ENCODE measurements at places on chromosomes 7 and 10.
A peak's percentile ranks its signal among the peaks of the same experiment; 100 is the strongest.

- no peak for DNase-seq
These were observed 9.0 kb downstream of the TACR2 start for GRCh38 chr10:69407621-69408301.

- no peak for DNase-seq
These were observed 56.9 kb downstream of the ZNF92 start for GRCh38 chr7:65430344-65431186.

DNA sequence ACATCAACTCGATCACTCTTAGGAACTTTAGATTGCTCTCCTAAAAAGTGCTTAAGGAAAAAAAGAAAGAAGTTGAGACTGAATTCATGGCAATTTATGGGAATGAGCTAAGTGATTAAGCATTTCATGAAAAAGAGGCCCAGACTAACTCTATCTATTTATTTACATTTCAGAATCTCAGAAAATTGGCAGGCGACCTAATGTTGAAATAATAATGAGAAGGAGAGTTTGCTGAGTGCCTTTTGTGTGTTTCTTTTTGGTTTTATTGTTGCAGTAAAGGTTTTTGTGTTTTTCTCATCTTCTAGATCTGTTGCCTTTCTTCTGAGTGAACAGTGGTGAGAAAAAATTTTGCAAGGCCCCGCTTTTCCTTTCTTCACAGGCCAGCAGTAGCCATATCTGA, 3.8 kb downstream of the GRK5 start:
- DNase-seq: no peak

- DNase-seq: peak; percentile 14
These were observed 306.4 kb upstream of the CDC14C start for GRCh38 chr7:48617993-48618392.

GRCh38 chr7:66143876-66144332, 29.3 kb downstream of the CRCP start:
- DNase-seq: no peak

DNA sequence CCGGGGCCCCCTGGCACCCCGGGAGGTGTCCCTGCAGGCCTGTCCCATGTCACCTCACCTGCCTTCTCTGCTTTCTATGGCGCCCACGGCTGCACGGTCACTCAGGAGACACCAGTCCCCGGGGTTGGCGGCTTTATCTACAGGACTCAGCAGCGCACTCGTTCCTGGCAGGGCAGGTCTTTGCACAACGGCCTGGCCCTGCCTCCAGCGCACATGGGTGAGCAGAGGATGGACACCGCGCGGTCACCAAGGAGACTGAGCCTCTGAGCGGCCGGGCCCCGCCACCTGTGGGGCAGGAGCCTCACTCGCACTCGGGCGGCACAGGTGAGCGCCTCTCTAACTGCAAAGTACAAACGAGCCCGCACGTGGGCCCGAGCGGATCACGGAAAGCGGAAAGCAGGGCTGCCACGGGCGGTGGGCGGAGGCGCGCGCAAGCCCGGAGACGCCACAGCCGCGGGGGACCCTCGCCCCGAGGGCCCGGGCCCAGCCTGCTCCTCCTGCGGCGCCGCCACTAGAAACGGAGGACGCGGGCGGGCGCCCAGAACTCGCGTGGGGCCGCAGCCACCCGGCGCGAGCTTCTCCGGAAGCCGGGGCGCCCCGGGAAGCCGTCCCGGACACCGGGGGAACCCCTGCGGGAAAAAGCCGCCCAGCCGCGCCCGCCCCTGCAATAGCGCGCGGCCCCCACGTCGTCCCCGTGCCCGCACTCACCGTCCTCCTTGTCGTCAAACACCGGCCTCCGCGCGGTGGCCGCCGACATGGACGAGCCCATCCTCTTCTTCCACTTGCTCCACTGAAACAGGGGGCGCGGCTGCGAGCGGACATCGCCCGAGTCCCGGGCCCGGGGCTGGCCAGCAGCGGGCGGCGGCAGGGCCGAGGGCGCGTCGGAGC, 642 bp downstream of the STK32C start:
- no peak for DNase-seq

DNA sequence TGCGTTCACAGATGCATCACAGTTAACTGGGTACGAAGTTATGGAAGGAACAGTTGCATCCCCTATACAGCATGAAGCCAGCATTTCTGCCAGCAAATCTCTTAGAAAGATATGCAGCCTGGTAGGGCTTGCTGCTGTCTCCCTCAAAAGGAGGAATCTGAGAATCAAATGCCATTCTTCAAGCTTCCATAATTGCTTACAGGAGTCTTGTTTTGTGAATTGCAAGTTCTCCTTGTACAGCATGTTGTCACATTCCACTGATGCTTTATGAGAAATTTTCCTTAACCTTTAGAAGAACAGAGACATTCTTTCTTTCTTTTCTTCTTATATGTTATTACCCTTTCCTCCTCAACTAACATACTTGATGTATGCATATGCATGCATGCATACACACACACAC, 134.6 kb downstream of the CHRM2 start:
- no peak for DNase-seq

- DNase-seq: no peak
These were observed 65.4 kb downstream of the SP8 start for GRCh38 chr7:20721086-20721810.

DNA sequence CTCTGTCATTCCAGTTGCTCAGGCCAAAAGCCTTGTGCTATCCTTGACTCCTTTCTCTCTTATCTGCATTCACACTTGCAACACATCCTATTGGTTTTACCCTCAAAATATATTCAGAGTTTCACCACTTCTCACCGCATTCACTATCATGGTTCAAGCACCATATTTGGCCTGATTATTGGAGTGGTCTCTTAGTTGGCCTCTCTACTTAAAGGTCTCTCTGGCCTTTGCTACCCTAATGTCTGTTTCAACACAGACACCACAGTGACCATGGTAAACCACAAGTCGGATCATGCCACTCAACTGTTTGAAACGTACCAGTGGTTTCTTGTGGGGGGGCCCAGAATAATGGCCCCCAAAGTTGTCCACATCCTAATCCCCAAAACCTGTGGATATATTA, 15.2 kb upstream of the PDZD8 start:
- no peak for DNase-seq

DNA sequence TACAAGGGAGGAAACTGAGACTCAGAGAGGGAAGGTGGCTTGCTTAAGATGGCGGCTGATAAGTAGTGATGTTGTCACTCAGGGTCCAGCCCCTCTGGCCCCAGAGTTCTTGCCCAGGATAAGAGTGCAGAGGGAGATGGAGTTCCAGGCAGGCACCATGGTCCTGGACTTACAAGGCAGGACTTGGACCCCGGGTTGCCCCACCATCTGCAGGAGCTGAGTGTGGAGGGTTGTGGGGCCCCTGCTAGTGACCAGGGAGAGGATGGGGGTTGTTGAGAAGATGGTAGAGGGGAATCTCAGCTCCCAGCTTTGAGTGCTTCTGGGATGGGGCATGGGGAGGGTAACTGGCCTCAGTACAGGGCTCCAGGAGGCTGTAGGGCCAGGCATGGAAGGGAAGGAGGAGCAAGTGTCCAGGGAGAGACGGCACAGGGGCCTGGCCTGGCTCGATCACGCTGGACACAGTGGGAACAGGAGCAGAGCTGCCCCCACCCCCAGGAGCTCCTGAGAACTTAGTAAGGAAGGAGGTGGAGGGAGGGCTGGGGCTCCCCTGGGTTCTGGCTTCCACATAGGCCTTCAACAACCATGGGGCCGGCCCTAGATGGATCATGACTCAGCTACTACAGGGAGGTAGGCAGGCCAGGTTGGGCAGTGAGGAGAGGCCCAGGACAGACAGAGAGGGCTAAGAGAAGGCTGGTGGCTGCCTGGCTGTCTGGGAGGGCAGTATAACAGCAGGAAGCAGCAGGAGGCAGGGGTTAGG, 28.2 kb downstream of the PPIF start:
- DNase-seq: no peak

- DNase-seq: no peak
These were observed 370.7 kb upstream of the MGMT start for GRCh38 chr10:129096065-129096984.

GRCh38 chr10:95579835-95580535, 18.8 kb upstream of the SORBS1 start:
- no peak for DNase-seq

DNA sequence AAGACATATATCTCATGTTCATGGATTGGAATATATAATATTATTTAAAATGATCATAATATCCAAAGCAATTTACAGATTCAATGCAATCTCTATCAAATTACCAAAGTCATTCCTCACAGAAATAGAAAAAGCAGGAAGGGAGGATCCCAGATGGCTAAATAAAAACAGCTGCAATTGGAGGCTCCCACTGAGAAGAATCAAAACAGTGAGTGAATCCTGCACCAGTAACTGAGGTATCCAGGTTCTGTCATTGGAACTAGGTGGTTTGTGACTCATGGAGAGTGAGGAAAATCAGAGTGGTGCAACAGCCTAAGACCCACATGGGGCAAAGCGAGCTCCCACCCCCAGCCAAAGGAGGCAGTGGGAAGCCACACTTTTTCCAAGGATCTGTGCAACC, 128.4 kb downstream of the MTERF1 start:
- DNase-seq: peak; percentile 35

GRCh38 chr7:123502201-123502600, 32.2 kb downstream of the IQUB start:
- peak; percentile 7 for DNase-seq

- peak; percentile 54 for DNase-seq
These were observed 385 bp downstream of the IGF2BP3 start for GRCh38 chr7:23469961-23470250.

DNA sequence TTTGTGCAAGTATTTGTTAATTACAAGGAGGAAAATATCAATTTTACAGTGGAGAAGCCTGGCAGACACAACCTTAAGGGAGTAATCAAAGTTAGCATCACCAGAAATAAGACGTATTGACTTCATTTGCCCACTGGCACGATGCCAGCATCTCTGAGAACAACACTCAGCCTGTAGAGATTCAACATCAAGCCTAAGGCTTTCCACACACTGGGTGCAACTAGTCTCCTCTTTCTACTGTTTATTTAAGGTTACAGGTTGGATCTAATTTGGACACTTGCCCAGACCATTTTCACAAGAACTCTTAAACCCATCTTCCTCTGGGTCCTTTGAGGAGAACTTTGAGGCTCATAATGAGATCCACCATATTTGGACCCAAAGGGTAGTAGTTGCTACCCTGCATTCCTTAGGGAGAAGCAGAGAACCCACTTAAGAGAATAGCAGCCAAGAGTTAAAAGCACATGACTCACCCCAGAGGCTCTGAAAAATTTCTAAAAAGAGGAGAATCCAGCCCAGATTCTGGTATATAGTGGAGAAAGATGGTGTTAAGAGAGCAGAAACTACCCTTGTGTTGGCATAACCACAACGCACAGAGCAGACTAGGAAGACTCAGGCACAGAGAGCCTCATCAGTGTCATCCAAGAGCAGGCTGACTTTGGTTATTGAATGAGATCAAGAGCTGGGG, 97.3 kb downstream of the CCDC71L start:
- no peak for DNase-seq

- DNase-seq: no peak
These were observed 213.8 kb downstream of the NEBL start for GRCh38 chr10:20683345-20683744.

DNA sequence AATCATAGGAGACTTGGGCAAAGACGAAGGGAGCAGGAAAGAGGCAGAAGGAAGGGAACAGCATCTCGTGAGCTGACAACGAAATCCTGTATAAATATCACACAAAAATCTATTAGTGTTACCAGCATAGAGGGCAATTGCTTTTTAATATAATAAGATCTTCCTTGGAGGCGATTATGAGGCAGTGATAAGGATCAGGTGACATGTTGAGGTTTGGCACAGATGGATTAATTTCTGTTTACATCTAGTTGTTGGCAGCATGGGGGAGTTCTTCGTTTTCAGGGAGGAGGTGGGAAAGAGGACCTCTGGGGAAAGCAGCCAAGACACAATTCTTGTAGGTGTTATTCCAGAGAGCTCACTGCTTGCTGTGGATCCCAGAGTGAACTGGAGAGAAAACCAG, 163.8 kb downstream of the PLXNA4 start:
- DNase-seq: no peak

DNA sequence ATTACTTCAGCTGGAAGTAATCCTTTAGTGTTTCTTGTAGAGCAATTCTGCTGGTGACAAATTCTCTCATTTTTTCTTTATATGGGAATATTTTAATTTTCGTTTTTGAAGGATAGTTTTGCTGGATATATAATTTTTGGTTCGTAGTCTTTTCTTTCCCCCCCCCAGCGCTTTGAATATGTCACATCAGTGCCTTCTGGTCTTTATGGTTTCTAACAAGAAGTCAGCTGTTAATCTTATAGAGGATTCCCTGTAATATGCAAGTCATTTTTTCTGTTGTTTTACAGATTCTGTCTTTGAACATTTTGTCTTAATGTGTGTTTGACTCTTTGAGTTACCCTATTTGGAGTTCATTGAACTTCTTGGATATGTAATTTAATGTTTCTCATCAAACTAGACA, 96.3 kb downstream of the SDK1 start:
- no peak for DNase-seq

GRCh38 chr7:16891338-16891737, 9.6 kb upstream of the AGR3 start:
- DNase-seq: peak; percentile 79

DNA sequence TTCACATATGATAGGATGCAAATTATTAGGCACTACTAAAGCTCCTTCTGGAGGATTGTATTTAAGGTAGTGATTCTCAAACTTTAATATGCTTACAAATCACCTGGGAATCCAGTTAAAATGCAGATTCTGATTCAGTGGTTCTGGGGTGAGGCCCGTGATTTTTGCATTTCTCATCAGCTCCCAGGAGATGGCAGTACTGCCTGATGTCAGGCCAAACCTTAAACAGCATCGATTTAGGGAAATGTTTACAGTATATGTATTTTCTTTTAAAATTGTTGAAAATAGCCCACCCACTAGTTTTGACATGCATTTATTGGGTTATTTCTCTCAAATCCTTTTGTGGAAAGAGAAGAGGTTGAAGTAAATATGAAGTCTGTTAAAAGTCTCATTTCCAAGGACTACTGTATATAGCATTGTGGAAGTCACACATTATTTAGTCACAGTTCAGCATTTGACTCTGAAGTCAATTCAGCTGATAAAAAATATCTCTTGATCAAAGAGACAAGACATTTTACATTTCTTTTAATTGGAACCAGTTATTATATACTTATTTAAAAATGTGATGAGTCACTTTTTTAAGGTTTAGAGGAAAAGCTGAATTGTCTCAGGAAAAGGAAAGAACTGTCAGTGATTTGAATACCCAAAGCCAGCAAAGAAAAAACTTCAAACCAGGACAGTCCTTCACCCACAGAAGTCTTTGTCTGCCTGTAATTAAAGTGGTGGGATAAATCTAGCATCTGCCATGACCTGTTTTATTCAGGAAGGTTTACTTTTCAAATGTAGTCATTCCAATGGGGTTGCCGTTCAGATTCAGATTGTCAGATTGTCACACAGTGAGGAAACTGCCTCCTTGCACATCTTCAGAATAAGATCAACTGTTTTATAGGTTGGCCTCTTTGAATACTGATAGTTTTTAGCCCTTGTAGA, 21.1 kb upstream of the HBP1 start:
- peak; percentile 58 for DNase-seq

GRCh38 chr7:148849393-148850098, 34.5 kb downstream of the EZH2 start:
- DNase-seq: no peak

GRCh38 chr10:131435760-131436457, 124.4 kb upstream of the TCERG1L start:
- DNase-seq: no peak

GRCh38 chr10:47364911-47365310, 16.7 kb downstream of the RBP3 start:
- no peak for DNase-seq
